Left ventricle myocardium superior (tissue), 1 donor: ENCODE measurements at places on chromosomes 5 and 9.

GRCh38 chr5:105978011-105978410, 1692.7 kb downstream of the EFNA5 start:
- no peak for DNase-seq

DNA sequence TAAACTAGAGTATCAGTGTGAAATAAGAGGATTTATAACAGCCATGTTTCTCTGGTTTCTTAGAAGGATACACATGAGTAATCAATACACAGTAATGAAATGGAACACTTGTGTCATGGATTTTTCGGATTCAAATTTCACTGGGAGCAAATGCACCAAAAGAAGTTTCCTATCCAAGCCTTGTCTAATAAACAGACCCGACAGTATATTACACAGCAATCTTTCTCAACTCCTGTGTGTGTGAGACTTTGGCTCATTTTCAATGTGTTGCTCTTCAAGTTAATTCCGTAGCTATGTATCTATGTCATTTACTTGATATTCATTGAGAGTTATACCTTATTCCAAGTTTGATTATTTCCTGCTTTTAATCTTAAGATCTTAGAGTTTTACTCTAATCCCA, 930.2 kb downstream of the MAT2B start:
- no peak for DNase-seq

DNA sequence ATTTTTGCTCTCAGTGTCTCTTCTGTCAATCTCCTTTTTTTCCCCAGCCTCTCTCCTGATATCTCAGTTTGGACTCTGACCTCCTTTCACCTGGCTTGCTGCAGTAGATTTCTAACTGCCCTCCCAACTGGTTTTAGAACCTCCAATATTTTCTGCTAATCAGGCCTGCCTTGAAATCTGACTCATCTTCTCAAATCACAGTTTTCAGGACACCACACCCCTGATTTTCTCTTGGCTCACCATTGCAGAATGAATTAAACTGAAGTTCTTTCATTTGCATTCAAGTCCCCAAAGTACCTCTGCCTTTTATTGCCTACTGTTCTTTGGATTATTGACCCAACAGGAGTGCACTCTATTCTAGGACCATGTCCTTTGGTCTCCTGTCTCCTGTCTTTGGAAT, 310.4 kb upstream of the TRPC7 start:
- no peak for DNase-seq

DNA sequence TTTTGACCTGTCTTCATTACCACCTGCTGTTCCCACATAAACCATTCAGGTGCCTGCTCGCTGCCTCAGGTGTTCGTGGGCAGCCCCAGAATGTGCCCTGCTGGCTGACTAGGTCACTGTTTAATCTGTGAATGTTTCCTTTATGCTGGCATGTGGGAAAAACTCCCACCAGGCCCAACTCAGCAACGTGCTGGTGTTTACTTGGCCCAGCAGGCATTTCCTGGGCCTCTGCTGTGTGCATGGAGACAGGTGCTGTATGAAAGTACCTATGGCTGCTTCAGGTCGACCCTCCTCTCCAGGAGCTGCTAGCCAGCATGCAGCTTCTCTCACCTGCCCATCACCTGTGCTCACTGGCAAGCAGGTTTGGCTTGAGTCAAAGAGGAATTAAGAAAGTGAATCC, 65.8 kb downstream of the RAD23B start:
- DNase-seq = no peak

GRCh38 chr5:61735531-61735930, 403.5 kb downstream of the ZSWIM6 start:
- DNase-seq = no peak

DNA sequence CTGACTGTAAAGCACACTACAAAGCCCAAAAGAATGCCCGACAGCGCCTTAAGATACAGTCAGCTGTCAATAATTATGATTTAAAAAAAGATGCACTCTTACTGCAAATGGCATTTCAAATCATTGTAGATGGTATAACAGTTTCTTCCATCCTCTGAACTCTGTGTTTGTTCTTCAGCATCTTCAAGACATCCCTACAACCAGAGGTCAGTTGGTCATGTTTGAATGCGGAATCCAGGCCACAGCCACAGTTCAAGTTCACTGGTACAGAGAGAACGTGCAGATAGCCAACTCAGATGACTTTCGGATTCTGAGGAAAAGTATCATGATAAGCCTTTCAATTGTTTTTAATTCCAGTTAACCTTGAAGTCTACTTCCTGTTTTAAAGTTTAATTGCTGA, 8.7 kb upstream of the MYOT start:
- DNase-seq = no peak

DNA sequence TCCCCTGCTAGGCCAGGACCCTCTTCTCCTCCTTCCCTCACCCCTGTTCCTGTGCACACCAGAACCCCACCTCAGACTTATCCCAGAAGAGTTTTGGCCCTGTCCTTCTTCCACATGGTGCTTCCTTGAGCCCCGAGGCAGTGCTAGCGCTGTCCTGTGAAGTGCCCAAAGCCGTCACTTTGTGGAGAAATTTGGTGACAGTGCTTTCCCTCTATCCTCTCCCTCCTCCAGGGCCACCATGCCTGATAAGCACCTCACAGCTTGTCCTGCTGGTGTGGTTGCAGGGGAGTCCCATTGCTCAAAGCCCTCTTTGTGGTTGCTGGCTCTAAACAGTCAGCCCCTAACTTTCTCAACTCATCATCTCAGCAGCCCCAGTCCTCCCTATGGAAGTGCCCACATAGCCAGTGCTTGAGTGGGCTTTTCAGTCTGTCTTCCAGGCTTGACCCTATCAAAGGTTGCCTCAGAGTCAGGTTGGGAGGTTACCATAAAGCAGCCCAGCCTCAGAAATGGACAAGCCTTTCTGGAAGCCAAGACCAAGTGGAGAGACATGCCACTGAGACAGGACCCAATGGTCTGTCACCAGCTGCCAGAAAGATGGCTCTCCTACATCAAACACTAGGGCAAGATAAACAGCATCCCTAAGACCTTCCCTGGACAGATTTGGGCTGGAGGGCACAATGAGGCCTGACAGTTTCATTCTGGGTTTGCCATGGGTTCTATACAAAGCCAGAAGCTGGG, 18.0 kb downstream of the IGIP start:
- no peak for DNase-seq

GRCh38 chr5:176499273-176499672, 37.9 kb downstream of the RNF44 start:
- no peak for DNase-seq

DNA sequence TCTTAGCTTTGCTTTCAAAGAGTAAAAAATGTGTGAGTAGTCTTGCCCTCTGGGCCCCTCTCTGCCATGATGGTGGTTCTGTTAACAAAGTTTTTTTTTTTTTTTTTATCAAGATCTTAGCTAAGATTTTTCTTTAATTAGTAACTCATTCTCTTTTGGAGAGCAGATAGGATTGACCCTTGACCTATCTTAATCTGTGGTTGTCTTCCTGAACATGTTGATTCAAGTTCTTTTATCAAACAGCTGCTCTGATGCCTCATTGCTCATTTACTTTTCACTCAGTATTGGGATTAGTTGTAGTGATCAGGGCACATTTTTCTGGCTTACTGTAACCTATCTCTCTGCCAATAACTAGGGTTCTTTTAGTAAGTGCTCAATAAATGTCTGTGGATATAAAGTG, 106.3 kb downstream of the PCSK5 start:
- no peak for DNase-seq

- DNase-seq = no peak
Measured at GRCh38 chr5:117691081-117691870, 1116.7 kb upstream of the SEMA6A start.

GRCh38 chr9:82423700-82424099, 435.1 kb downstream of the SPATA31D1 start:
- no peak for DNase-seq

- DNase-seq = no peak
Measured at GRCh38 chr9:71515107-71515506, 253.2 kb downstream of the CEMIP2 start.

GRCh38 chr5:143119291-143119769, 284.2 kb downstream of the NR3C1 start:
- no peak for DNase-seq

DNA sequence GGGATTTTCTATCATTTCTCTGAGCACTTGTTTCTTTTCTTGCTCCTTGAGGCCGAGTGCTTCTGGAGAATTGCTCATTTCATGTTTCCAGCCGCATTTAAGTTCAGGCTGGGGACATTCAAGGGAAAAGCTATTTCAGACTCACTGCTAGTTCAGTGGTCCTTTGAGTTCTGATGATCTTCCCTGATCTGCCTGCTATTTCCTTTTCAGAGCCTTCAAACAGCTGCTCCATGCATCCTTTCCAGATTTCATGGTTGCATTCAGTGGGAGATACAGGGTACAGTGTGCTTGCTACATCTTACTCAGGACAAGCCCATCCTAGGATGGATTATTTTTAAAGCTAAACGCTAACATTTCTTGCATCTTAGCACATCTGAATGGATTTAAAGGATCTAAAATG, 14.7 kb downstream of the NDUFS4 start:
- no peak for DNase-seq

- DNase-seq = no peak
Measured at GRCh38 chr5:102959055-102959454, 160.9 kb downstream of the GIN1 start.

- no peak for DNase-seq
Measured at GRCh38 chr9:135330307-135330631, 149.3 kb upstream of the PPP1R26 start.

DNA sequence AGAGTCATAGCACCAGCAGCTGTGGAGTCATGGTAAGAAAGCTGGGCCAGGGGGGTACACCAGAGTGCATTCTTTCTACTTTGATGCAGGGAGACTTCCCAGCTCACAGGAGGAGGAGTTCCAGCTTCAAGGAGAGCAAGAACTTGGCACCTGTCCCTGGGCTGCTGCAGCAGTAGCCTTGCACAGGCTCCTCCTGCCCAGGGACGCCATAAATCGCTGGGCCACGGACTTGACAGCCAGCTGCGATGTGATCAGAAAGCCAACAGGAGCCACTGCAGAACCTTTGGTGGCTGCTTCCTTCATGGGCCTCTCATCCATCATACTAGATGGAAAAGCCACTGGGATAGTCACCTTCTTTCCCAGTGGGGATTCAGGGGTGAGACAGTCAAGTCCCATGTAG, 234.7 kb downstream of the NMUR2 start:
- no peak for DNase-seq

- DNase-seq = no peak
Measured at GRCh38 chr5:140186267-140186671, 11.3 kb downstream of the CYSTM1 start.

DNA sequence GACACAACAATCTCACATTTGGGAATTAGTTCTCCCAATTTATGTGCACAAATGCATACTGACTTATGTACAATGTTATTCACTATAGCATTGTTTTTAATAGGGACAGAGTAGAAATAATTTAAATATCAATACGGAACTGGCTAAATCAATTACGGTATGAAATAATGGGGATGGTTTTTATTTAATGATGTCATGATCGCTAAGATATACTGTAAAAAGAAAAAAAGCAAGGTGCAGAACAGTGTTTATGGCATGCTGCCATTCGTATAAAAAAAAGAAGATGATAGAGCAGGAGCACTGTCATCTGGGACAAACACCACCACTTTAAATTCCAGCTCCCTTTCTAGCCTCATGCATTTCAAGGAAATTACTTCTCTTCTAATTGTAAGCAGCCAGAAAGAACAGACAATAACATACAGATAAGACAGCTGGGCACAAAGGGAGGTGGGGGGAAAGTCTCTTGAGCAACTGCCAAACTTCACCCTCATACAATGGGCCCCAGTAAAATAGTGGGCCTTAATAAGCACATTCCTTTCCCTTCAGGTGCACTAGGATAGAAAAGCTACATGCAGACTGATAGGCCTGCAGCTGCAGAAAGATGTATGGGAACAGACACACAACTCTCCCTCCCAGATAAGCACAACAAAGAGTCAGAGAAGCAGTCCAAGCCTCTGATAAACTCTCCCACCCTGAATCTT, 8.4 kb downstream of the SREK1IP1 start:
- DNase-seq = no peak

DNA sequence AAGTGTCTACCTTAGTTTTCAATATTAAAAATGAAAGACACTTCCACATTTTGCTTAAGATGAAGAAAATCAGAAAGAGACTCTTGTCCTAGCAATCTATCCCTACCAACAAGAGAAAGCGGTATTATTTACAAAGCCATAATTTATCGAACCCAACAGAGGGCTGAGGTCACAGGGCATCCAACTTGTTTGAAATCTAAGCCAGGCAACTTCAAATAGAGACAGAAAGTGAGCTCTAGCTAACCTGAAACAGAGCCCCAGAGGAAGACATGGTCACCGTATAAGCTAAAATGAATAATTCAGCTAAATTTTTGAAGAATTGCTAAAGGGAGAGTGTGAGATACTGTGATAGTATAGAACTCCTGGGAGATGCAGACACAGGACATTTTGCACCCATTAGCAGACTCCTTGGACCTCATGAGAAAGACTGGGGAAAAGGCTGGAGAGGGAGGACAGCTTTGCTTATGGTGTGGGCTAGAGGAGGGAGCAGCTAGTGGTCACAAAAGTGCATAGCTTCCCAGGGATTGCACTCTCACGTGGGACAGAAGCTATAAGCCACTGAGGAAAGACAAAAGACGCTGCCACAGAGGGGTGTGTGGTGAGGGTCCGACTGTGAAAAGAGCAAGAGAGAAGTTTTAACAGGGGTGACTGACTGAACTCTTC, 624.2 kb upstream of the GRIN3A start:
- DNase-seq = no peak

GRCh38 chr9:127498298-127498697, 47.0 kb downstream of the LRSAM1 start:
- DNase-seq = no peak

GRCh38 chr5:125587631-125588030, 835.6 kb upstream of the GRAMD2B start:
- no peak for DNase-seq

GRCh38 chr9:123093141-123093540, 59.7 kb downstream of the GPR21 start:
- DNase-seq = no peak

GRCh38 chr5:65858316-65858715, 68.1 kb upstream of the ERBIN start:
- DNase-seq = no peak

- no peak for DNase-seq
Measured at GRCh38 chr5:103110403-103110802, 9.5 kb downstream of the GIN1 start.

GRCh38 chr9:113403646-113404045, 2.6 kb upstream of the ALAD start:
- no peak for DNase-seq

DNA sequence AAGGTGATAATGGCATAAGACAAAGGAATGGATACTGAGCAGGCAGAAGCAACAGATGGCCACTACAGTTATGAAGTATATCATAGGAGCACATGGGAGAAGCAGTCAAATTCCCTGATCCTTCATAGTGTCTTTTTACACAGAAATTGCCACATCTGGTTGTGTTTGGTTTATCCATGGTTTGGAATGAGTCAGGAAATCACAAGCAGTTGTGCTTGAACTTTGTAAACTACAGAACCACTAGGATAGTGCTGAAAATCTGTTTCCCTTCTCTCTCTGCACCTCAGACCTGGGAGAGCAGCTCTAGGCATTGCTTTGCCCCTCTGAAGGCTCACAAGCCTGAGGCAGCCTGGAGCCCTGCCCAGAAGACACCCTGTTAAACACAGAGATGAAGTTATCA, 134.0 kb downstream of the DMRT2 start:
- no peak for DNase-seq
